ENCODE measurements at places on chromosomes 2 and 18.

GRCh38 chr18:44516450-44516849, 164.2 kb upstream of the SETBP1 start:
- no peak for DNase-seq

GRCh38 chr2:120798567-120799247, 63.0 kb downstream of the GLI2 start:
- DNase-seq = no peak

GRCh38 chr2:11701751-11702301, 31.8 kb upstream of the NTSR2 start:
- no peak for DNase-seq

- no peak for DNase-seq
Observed at GRCh38 chr2:111689941-111690340, 194.1 kb downstream of the ANAPC1 start.

DNA sequence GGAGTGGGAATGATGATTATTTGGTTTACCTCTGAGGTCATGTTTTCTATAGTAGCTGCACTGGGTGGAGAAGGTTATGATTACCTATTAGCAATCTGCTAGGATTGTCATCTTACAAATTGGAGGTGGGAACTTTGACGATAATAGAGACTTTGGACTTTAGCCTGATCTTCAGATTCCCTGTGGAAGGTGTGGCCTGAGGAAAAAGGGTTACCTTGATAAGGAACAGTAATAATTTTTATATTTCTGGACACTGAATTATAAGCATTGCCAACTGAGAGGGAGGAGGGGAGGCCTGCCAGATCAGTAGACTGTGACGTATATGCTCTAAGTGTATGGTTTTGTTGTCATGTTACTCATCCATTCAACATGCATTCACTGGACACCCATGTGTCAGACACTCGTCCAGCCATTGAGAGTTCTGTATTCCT, 183.4 kb upstream of the FOSL2 start:
- DNase-seq = no peak

DNA sequence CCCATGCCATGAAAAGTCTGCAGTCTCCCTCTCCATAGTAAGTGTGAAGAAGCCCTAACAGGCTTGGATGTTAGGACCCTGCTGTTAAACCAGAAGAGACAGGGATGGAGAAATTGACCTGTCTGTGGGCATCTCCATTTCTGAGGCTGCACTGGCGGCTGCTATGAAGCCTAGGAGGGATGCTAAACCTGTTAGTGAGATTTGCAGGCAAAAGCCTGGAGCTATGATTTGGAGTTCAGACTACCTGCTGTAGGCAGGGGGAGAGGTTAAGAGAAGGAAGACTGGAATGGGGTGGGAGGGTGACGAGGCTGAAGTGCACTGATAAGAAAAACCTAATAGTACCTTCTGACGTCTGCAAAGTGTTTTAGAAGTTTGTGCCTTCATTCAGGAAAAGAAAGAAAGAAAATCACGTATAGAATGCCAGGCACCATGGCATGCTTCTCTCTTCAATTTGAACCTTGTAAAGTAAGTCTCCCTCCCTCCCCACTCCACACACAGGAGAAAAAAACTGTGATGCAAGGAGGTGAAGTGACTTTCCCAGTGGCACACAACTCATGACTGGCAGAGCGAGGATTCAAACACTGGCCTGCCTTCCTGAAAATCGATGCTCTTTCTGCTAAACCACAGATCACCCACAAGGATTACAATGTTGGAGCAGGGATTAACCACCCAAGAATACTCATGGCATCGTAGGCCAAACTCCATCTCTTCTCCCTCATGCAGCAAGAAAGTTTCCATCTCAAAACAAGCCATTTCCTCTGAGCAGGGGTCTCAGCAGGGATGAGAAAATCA, 98.5 kb upstream of the PKDCC start:
- no peak for DNase-seq

DNA sequence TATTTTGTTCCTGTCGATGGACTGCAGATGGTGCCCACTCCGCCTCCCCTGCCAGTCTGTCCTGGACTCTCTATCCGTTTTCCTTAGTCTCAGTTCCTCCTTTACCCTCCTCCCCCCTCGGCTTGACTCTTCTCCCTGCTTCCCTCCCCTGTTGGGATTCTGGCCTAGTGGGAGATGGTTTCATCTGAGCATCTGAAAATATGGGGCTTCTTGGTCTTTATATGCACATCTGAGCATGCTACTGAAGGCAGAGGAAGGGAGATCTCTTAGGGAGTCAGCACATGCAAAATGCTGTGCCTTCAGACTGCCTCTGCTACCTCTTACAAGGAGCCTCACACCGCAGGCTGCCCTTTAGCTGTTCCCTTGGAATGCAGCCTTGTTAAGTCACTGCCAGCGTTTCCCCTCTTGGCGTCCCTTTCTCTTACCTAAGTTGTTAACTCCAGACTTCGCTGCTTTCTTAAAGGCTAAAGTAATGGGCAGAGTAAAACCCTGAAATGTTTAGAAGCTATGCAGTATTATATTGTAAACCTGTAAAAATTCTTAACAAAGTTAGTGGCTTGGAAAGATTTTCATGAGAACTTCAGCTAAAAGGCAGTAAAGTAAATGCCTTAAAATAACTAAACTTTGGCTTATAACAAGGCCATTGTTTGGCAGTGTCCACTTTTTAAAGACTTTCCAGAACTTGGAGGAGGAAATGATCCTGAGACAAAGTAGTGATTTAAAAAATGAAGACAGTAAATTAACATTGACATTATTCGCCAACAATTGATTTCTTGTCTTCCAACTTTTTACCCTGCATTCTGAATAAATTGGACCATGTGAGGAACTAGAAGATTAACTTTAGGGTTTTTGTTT, 49.8 kb downstream of the LDLRAD4 start:
- DNase-seq = no peak

- no peak for DNase-seq
Observed at GRCh38 chr2:157254041-157254440, 3.5 kb upstream of the GALNT5 start.

- no peak for DNase-seq
Observed at GRCh38 chr2:227491386-227491785, 19.4 kb downstream of the AGFG1 start.

- no peak for DNase-seq
Observed at GRCh38 chr2:161159456-161160225, 587 bp upstream of the TANK start.

- no peak for DNase-seq
Observed at GRCh38 chr2:220662431-220662830, 909.7 kb downstream of the EPHA4 start.

DNA sequence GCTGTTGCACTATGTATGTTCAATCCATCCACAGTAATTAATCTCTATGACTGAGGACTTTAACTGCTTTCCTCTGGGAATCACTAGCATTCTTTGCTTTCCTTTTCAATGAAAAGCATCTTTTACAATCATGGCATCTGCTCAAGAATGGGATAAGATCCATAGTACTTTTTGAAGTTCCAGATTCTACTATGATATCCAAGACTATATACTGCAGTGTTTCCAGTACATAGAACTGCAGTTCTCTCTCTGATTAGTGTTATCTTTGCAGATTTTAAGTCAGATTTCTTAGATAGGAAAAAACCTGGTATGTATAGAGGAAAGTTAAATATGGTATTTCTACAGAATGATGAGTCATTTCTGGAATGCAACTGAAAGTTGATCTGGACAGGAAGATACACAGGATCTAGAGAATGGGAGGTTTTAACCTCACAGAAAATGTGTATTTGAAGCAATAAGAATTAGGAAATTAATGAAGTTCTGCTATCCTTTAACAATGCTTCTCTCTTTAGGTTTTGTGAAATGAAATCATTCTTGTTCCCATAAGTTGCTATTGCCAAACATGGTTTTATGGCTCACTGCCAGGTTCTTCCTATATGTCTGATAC, 670.7 kb downstream of the ERBB4 start:
- DNase-seq = no peak

DNA sequence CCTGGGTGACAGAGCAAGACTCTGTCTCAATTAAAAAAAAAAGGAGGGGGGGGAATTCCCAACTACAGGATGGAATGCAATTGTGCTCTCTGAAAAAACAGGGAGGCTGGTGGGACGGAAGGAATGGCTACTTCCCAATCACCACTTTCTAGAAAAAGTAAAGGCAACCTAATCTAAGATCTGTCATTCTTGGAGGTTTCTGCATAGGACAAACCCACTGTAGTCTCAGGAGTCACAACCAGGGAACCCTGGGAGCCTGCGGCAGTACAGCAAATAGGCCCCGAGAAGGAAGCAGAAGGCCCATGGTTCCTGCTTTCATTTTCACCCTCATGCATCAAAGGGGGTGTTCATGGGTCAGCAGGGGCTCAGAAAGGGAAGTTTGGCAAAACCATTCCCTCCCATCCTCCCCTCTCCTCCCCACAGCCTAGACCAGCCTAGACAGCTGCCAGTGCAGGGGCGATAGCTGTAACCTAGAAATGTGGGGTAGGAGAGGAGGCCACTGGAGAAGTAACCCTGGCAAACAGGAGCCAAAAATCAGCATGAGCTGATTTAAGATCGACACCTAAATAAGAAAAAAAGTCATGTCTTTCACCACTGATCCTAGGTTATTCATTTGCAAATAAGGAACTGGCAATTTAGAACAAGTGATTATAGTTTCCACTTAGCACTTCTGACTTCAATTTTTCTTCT, 48.0 kb downstream of the TRABD2A start:
- DNase-seq = no peak

DNA sequence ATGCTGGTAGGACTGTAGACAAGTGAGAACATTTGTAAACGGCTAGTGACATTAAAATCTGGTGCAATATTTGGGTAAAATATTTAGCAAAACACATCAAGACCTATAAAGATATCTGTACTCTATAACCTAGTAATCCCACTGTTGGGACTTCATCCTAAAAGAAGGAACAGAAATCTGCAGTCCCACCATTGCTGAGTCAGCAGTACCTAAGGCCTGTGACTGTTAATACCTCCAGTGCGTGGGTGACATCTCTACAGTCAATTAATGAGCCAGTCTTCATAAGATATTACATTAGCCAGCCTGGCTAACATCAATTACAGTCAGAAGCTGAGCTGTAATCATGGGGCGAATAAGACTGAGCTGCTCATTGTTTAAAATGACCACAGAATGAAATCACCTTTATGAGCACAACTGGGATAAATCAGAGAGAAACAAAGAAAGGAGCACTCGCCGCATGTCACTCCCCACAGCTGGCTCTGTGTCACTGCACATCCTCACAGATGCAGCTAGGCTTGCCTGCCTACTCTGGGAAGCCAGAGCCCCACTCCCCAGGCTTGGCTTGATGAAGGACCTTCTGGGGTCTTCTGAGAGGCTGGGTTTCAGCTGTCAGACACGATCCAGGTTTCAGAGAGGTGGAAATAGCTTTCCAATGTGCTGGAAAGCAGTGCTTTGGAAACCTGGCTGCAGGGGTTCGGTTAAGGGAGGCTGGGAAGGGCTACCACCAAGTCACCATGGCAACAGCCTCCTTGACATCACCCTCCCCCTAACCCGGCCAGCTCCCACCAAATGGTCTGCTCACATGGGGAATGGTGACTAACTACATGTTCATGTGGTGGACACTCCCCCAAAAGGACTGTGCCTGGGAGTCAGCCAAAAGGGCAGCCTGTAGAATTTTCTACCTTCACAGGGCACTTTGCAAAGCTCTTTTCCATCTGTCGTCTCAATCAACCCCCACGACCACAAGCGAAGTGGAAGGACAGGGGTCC, 145.0 kb downstream of the ZBTB7C start:
- DNase-seq = no peak

DNA sequence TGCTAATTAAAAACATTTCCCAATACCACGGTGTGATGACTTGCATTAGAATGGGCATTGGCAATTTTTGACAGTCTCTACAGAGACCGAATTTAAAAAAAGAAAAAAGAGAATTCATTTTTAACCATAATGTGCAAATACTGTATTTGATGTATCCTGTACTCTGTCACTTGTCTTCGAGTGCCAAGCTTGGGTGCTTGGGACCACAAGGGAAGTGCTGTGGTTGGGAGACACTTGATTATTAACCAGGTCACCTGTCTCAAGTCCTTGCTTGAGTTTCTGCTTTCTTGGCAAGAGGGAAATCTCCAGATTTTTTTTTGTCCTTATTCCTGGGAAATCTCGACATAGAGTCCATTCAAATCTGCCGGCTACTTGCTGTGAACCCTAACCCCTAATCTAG, 209.0 kb downstream of the MC4R start:
- DNase-seq = no peak

- DNase-seq = peak; percentile 7
Observed at GRCh38 chr2:101473911-101474701, 806 bp downstream of the RFX8 start.

DNA sequence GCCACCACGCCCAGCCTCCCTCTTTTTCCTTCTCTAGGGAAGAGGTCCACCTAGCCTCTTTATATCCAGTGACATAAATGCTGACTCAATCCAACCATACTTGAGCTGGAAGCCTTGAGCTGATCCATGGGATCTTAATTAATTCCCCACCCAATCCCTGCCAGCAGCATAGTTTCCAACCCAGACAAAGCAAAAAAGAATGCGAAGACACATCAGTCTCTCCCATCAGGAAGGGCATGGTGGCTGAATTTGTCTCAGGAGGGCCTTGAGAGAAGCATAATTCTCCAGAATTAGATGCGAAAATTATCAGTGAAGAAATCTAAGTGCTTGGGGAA, 22.5 kb downstream of the CASP10 start:
- no peak for DNase-seq
